ENCODE measurements at places on chromosomes 3 and 15.

- DNase-seq, result no peak
These were observed 111.6 kb downstream of the FEZF2 start for GRCh38 chr3:62261736-62262135.

DNA sequence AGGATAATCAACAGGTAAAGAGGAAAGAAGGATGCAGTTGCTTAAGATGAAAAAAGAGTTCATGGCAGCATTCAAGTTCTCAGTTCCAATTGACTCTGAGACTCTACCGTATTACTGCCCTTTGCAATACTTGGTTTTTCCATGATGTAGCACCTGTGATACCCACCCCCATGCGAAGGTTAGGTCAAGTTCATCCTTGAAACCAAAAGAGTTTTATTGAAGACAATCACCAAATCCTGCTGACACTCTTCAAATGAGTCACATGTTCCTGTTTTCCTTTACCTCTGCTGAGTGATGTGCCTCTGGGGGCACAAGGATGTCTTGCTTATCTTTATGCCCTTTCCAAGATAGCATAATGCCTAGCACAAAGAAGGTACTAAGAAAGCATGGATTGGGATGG is 111.3 kb upstream of the SLC7A14 start:
- DNase-seq, result no peak

DNA sequence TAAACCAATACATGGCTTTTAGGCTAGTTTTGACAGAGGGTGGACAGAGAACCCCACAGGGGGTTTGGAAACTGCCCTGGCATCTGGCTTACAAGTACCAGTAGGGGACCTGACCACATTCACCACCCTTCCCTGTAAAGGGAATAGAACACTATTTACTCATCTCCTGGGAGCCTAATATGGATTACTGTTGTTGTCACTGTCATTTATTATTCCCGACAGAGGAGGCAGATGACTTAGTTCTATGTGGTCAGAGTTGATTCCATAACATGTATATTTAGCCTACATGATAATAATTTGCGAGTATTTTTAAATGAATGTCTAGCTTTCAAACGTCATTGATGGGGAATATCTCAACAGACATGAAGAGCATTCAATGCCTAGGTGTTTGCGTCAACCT is 15.9 kb downstream of the ZBTB38 start:
- no peak for DNase-seq

DNA sequence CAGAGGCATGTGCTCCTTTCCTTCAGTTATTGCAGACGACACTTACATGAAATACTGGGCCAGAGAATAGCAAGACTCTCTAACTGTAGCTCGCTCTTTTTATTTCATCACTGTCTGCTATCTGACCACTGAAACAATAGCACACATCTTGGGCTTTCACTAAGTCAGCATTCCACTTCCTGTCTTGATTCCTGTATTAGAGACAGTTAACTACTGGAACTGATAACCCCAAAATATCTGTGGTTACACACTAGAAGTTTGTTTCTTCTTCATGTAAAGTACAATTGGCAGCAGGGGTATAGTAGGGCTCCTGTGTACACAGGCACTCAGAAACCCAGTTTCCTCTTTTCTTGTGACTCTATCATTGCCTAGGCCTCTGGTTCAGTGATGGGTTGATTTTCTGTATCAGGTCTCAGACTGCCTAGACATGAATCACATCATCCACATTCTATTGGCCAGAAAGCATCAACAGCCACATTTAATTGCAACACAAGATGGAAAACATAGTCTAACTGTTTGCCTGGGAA is 230.2 kb upstream of the CD96 start:
- peak; percentile 23 for DNase-seq

GRCh38 chr3:39605837-39606236 is 138.4 kb downstream of the MOBP start:
- no peak for DNase-seq

- no peak for DNase-seq
These were observed 170.0 kb downstream of the SEMA6D start for GRCh38 chr15:47887241-47887800.

DNA sequence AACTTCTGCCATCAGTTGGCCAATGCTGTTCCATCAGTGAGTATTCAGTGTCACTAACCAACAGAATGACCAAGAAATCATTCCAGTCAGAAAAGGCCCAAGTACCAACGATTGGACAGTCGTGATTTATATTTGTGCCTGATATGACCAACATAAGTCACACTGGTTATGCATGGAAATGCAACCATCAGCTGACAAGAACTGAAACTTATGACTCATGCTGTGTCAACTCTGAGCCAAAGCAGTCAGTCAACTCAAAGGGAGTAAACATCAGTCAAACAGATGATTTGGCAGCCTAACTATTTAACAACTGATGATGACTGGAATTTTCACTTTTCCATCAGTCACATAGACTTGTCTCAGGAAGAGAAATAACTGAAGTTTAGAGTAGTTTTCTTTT is 142.4 kb downstream of the ANXA2 start:
- no peak for DNase-seq

GRCh38 chr3:27642796-27643195 is 79.3 kb downstream of the EOMES start:
- no peak for DNase-seq

- no peak for DNase-seq
These were observed 74.1 kb downstream of the DIPK2A start for GRCh38 chr3:144045766-144046165.

DNA sequence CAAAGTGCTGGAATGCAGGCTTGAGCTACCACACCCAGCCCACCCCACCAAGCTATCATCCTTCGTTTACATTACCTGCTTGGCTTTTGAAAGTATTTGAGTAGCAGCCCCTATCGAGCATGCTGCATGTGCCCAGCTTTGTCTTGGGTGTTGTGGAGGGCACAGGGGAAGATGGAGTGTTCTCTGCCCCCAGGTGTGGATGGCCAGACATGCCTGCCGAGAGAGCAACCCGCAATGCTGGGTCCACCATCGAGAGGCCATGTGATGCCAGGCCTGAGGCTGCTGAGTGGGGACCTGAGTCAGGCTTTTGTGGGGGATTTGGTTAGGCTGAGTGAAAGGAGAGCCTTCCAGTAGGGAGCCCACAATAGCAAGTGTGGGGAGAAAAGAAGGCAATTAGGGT is 25.9 kb downstream of the FOXL2NB start:
- no peak for DNase-seq

- DNase-seq, result no peak
These were observed 538.5 kb upstream of the NECTIN3 start for GRCh38 chr3:110533089-110533488.

DNA sequence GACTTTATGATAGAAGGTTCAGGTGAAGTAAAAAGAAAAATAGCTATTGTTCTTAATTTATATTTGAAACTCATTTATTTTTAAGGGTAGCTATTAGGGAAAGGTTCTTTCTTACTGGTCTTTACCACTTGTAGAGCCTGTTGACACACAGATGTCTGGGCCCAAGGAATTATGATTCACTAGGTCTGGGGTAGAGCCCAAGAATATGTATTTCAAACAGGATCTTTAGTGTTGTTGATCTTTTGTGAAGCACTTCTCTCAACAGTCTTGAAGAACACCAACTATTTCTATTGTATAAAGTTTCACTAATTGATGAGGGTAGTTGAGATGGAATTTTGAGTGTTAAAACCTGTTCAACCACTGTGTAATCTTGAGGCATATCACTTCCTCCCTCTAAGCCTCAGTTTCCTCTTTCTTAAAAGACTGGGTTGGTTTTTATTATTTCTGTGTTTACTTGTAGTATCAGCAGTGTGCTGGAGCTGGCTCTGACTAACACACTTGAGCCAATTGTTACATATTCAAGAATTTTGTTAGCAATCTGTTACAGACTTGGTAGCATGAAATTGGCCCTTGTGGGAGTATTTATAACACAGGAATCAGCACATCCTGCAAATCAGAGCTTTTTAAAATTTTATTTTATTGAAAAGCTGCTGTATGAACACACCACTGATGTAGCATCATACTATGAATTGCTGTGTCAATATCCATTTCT is 155.9 kb downstream of the RBMS3 start:
- DNase-seq, result no peak

DNA sequence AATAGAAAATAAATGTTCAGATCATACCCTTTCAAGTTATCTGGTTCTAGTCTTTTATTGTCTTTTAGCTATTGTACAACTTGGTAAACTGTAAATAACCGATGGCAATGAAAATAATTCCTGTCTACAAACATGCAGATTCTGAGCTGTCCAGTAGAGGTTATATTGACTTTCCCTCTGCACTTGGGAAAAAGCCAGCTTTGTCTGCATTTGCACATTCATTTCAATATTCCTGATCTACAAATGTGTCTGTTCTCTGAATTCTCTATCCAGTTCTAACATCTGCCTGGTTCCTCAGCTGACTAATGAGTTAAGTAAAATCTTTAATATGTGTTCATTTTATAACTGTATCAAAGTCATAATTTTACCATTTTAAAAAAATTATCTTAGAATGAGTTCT is 408.5 kb downstream of the ERC2 start:
- no peak for DNase-seq

- no peak for DNase-seq
These were observed 27.0 kb downstream of the CCNL1 start for GRCh38 chr3:157132936-157133335.

- DNase-seq, result no peak
These were observed 692.7 kb downstream of the NTRK3 start for GRCh38 chr15:87563869-87564268.

DNA sequence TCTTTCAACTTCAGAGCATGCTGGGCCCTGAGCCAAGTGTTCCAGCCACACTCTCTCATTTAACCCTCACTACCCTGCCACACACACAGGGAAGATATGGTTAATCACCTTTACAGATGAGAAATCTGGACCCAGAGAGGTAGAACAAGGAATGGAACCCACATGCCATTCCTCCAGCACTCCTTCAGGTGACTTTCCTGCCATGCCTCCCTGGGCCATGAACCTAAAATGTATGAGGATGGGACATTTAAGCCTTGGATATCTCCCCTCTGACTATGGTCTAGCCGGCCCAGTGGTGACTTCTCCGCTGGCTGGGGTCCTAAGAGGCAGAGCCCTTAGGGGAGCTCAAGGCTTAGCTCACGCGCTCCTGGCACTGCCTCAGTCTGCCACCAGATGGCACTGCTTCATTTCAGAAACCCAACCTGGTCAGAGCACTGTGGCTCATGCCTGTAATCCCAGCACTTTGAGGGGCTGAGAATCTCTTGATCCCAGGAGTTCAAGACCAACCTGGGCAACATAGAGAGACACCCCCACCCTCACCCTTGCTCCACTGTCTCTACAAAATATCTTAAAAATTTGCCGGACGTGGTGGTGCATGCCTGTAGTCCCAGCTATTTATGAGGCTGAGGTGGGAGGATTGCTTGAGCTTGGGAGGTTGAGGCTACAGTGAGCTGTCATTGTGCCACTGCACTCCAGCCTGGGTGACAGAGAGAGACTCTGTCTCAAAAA is 2.2 kb upstream of the DCAF1 start:
- peak; percentile 74 for DNase-seq

DNA sequence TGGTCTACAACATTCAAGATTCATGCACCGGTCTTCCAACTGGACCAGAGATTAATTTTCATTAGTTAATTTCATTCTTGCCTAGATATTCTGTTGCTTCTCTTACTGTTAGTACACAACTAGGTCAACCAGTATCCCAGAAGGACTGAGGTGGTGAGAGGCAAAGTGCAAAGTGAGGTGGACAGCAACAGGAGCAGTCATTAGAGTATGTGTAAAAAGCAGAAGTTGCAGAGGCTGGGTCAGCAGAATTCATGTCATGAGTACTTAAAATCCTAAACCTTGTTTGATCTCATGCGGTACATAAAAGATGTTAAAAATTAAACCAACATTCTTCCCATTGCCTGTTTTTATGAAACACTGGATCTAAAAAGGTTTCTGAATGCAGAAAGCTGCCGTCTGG is 46.7 kb downstream of the PARP14 start:
- DNase-seq, result no peak

DNA sequence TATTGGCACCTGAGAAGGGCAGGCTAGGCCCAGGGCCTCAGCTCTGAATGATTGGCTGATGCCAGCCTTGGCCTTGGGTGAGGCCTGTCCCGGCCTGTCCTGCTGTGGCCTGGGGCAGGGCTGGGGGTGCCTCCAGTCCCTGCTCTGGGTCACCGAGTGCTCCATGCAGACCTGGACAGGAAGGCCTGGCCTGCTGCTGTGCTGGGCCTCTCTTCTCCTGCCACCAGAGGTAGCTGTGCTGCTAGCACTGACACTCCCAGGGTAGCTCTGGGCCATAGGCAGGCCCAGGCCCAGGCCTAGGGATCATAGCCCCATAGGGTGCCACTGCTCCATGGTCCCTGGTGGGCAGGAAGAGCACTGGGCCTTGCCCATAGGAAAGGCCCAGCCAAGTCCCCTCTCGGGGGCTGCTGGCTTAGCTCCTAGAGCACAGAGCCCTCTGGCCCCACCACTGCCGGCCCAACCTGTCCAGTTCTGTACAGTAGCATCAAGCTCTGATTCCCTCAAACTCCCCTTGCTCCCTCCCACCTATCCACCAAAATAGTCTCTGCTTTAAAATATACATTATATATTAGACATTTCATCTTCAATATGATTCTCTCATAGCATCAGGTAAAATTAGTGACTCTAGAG is 18.2 kb downstream of the ABTB1 start:
- DNase-seq, result peak; percentile 13

DNA sequence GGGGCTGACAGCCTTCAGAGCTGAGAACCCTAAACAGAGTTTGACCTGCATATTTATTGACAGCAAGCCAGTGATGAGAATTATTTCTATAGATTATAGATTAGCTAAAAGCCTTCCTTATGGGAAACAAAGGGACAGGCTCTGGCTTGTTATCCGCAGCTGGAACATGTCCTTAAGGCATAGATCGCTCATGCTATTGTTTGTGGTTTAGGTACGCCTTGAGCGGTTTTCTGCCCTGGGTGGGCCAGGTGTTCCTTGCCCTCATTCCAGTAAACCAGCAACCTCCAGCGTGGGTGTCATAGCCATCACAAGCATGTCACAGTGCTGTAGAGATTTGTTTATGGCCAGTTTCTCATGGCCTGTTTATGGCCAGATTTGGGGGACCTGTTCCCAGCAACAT is 10.2 kb upstream of the FAH start:
- DNase-seq, result no peak

GRCh38 chr3:140376136-140376889 is 301.6 kb upstream of the TRIM42 start:
- DNase-seq, result no peak

GRCh38 chr3:185631508-185632206 is 45.6 kb downstream of the SENP2 start:
- DNase-seq, result no peak

- DNase-seq, result no peak
These were observed 29.7 kb downstream of the ACSBG1 start for GRCh38 chr15:78204351-78205309.

DNA sequence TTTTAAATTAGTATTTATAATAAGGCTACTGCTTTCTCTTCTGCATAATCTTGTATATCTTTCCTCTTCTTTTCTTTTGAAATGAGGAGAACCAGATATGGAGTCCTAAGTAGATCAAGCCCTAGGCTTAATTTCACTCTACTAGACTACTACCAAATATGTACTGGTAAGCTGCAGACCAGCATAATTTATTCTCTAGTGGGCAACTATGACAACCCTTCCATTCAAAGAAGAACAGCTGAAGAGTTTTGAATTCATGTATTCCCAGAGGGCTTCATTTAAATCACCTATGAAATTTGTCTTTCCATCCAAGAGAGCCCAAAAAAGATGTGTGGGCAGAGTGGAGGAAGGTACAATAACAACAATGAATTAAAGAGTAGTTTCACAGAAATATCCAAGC is 10.0 kb downstream of the RAD18 start:
- DNase-seq, result no peak

- no peak for DNase-seq
These were observed 5.1 kb downstream of the MECOM start for GRCh38 chr3:169658311-169658931.

Measured in KG1 (cell line).